Activated CD4-positive, alpha-beta T cell treated with anti-CD3 and anti-CD28 coated beads, Interleukin-2, Interleukin-4, amounts not matched to agents 100 ng/mL and 50 ng/mL, durations not matched to agents 16 hours and 8 hours (primary cell): ENCODE measurements at places on chromosomes 16 and 17.

DNA sequence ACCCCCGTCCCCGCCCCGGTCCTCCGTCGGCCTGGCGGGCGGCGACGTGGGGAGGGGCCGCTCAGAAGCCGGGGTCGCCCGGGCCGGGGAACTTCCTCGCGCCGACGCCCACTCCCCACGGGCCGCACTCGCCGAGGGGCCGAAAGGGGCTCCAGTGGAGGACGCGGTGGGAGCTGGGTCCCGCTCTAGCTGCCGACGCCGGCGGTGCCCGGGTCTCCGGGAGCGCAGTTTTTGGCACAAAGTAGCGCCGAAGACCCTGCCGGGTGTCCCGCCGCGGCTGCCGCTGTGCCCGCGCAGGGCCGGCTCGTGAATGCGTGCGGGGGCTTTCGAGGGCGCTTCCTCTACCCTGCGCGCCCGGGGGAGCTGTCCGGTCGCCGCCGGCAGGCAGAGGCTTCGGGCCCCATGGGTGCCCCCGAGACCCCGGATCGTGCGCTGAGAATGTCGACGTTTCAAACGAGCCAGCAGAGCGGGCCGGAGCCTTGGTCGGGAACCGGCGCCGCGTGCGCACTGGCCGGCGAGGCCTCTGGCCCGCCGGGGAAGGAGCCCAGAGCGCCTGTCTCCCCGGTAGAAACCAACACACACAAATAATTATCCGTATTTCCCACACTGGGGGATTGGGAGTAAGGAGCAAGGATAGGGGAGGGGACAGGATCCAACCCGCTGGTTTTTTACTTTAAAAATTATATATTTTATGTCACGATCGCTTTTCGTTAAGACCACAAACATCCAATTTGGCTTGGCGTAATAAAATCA lies 46.6 kb upstream of the SLC38A10 start:
- DNase-seq, result no peak

DNA sequence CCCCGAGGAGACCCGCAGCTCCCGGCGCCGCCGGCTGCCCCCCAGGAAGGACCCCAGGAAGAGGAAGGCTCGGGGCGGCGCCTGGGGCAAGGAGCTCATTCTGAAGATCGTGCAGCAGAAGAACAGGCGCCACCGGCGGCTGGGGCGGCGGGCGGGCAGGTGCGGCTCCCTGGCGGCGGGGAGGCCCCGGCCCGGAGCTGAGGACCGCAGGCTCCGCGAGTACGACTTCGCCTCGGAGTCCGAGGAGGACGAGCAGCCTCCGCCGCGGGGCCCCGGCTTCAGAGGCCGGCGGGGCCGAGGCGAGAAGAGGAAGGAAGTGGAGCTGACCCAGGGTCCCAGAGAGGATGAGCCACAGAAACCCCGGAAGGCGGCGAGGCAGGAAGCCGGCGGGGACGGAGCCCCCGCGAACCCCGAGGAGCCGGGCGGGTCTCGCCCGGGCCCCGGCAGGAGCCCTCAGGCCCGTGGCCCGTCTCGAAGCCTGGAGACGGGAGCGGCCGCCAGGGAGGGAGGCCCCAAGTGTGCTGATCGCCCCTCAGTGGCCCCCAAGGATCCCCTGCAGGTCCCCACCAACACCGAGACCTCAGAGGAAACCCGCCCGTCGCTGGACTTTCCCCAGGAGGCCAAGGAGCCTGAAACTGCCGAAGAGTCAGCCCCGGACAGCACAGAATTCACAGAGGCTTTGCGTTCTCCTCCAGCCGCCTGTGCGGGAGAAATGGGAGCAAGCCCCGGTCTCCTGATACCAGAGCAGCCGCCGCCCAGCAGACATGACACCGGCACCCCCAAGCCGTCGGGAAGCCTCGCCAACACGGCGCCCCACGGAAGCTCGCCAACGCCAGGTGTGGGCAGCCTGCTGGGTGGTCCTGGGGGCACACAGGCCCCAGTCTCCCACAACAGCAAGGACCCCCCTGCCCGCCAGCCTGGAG lies 22.3 kb upstream of the ZFPM1 start:
- peak; percentile 20 for DNase-seq

- no peak for DNase-seq
Measured at GRCh38 chr17:39194089-39194984, 3.1 kb downstream of the CACNB1 start.

- DNase-seq, result no peak
Measured at GRCh38 chr17:60926466-60927183, 249.0 kb downstream of the BCAS3 start.

DNA sequence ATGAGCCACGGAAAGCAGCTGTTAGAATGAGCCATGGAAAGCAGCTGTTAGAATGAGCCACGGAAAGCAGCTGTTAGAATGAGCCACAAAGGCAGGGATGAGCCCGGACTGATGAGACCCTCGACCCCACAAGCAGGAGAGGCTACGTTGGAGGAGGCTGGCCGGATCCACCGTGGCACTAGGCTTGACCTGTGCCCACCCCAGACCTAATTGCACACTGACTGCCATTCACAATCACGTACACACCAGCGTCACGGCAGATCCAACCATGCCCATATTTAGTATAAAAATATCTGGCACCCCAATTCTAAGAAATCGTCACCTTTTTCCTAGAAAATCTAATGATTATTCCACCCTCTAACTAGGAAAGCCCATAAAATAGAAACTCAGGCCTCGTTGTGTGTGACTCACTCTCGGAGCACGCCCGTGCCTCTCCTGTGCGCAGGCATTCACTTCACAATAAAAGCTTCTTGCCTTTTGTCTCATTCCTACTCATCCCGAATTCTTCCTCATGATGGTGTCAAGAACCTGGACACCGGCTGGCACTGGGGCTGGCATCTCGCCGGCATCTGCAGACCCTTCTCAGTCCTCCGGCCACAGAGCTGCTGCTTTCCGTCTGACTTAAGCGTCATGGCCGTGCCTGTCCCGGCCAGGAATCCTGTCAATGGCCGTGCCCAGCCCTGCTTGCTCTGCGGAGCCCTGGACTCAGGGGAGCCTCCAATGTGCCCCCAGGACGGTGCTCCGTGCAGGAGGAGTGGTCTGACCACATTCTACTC lies 5.5 kb upstream of the SECTM1 start:
- peak; percentile 28 for DNase-seq

DNA sequence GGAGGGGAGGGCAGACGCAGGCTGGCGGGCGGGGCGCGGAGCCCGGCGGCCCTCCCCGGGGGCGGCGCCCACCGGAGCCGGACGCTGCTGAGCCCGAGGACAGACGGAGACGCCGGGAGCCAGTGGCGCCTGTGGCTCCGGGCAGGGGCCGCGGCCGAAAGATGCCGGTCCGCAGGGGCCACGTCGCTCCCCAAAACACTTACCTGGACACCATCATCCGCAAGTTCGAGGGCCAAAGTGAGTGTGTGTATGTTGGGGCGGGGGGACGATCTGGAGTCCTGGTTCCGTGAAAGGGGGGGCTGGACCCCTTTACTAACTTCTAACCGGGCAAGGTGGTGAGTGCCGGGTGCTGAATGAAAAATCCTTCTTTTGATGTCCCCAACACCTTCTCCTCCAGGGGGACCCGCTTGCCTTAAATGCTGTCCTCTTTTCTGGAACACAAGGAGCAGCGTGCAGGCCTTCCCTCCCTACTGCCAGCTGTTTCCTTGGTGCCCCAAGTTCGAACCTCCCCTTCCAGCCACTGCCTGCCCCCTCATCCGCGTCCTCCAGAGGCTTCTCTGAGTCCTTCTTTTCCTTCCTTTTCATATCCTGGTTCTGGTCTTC lies at the start of gene KCNH6:
Gene KCNH6, plus strand, starts transcription at position 106 of the 603 bp plus-strand sequence. Its CDS starts 56 bp downstream, at position 162.
- DNase-seq, result no peak

GRCh38 chr16:74261068-74261467 lies 35.5 kb upstream of the PSMD7 start:
- no peak for DNase-seq

GRCh38 chr16:4404247-4404966 lies 12.0 kb downstream of the CORO7 start:
- DNase-seq, result peak; percentile 23

- DNase-seq, result no peak
Measured at GRCh38 chr17:65261152-65261551, 124.0 kb downstream of the RGS9 start.
